ENCODE measurements at places on chromosomes 7 and 10.

GRCh38 chr10:86658751-86659150 lies 4.4 kb downstream of the OPN4 start:
- no peak for DNase-seq

GRCh38 chr7:70343519-70343918 lies 745.2 kb downstream of the AUTS2 start:
- no peak for DNase-seq

DNA sequence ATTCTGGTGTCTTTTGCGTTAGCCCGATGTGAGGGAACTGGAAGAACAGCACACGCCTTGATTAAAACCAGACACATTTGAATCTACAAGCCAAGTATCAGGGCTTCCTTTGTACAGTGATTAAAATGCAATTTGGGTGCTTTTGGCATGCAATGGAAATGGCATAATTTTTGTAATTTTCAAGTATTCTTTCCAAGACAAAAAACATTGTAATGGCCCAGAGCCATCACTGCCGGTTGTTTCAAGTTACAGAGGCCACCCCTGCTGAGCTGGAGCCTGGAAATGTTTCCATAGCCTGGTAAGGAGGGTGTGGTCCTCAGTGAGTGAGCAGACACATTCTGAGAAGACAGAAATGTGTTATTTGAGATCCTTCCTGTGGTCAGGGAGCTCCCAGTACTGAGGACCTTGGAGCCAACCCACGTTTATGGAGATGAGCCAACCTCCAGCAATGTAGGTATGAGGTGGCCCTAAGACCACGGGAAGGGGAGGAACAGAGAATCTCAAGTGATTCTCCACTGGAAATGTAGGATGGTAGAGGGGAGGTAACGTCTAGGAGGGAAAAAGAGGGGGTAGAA lies 20.9 kb downstream of the TEX36 start:
- DNase-seq = no peak

DNA sequence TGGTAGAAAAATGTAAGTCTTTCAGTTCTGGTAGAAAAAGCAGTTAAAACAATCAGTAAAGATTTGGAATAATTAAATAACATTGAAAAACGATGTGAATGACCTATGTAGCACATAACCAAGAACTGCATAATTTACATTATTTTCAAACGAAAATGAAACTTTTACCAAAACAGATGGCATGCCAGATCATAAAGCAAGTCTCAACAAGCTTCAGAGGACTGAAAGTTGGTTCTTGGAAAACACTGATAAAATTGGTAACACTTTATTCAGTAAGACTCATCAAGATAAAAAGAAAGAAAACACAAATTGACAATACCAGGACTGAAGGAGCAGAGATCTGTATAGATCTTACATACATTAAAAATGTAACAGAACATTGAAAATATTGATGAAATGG lies 92.8 kb downstream of the VIPR2 start:
- no peak for DNase-seq

GRCh38 chr7:101813402-101814019 lies 3.9 kb upstream of the CUX1 start:
- DNase-seq = no peak

DNA sequence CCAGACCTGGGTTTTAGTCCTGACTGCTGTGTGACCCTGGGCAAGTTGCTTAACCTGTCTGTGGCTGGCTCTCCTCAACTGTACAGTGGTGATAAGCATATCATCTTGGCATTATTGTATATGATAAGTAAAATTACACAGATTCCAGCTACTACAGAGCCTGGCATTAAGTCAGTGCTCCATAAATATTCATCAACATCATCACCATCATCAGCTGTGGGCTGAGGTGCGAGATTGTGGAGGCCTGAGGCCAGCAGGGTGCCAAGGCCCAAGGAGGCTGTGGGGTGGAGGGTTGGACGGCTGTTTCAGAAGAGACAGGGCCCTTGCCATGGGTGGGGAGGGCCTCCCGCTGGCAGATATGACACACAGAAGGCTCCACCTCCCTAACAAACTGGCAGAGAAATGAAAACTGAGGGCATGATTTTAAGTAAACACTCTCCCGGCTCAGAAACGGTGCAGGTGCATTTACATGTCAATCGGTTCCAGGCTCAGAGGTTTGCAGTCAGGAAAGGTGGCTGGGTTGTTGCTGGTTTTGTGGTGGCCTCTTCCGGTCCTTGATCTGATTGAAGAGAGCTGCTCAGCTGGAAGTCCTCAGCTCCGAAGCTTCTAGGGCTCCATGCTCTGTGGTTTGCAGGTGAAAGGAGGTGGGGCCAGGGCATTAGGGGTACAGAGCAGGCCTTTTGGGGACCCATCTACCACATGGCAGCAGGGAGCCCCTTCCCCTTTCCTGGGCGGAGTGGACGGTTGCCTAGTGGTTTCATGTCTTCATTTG lies 10.2 kb downstream of the CRYGN start:
- no peak for DNase-seq

DNA sequence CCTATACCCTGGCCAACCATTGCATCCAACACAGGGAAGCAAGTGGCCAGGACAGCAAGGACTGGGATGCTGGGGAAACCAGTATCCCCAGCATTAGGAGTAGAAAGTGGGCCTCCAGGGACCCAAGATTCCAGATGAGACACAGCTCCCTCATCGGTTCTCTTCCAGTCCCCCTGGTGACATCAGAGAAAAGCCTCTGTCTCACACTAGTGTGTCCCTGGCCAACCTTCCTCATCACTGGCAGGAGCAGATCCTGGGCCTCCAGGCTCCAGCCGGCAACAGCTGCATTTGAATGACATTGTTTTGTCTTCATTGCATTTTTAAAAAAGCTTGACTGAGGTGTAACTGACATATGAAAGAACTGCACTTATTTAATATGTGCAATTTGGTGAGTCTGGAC lies 177.3 kb upstream of the LYZL2 start:
- DNase-seq = no peak

- DNase-seq = no peak
These were observed 52.5 kb downstream of the AKR1B1 start for GRCh38 chr7:134406431-134406830.

- no peak for DNase-seq
These were observed 94.6 kb upstream of the FAM180A start for GRCh38 chr7:135843214-135843613.

- DNase-seq = no peak
These were observed 69.3 kb downstream of the AVL9 start for GRCh38 chr7:32564542-32564941.

GRCh38 chr10:3924344-3924743 lies 139.3 kb upstream of the KLF6 start:
- peak; percentile 80 for DNase-seq

- DNase-seq = no peak
These were observed 2.8 kb downstream of the MPP7 start for GRCh38 chr10:28300027-28300426.

GRCh38 chr7:151461942-151462230 lies 21.9 kb upstream of the CRYGN start:
- DNase-seq = no peak

DNA sequence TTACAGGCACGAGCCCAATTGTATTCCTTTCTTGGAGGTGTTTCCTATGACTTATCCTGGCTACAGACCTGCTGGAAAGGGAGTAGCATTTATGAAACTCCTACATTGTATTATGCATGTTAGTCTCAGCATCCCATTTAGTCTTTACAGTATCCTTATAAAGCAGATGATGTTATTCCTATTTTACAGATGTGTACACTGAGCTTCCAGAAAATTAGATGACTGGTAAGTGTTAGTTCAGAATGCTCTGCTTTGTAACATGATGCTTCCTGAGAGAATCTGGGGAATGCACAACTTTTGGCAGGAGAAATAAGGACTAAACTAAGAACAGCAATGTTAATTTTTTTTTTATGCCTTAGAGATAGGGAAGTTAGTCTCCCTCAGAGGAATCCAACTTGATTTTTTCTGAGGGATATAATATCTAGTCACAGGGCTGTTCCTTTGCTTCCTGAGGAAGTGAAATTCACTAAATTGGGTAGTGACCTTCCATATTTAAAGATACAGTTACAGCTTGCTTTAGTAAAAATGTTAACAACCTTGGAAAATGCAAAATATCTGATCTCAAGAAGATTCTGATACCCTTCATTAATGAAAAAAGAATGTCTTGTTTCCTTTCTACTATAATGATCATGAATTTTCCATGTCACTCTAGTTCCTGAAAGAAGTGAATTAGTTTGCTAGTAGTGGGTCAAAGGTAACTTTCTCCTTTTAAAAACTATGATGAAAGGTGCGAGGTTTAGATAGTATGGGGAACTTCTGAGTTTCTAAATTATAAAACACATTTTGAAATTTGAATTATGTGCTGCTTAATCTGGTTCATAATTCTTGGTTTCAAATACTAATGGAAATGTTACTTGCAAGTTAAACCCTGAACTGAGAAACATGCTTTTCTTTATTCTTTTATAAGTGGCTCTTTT lies 194.0 kb upstream of the PRPS1L1 start:
- DNase-seq = no peak

DNA sequence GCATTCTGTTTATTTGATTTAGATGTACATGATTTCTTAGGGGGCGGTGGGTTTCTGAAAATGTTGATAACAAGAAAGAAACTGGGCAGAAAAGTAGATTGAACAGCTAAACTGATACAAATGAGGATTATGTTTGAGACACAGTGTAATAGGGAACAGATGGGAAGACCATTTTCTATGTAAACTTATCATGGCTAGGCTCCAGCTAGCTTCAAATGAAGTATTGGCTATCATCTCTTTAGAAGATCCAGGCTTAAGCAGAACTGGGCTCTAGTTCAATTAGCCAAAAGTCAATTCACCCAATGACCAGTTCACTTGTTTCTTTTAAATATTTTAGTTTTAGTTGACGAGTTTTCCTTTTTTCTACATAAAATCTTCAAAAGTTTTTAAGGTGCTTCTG lies 639.5 kb downstream of the ANKRD7 start:
- DNase-seq = no peak

- no peak for DNase-seq
These were observed 14.4 kb upstream of the MTERF1 start for GRCh38 chr7:91894781-91895480.

DNA sequence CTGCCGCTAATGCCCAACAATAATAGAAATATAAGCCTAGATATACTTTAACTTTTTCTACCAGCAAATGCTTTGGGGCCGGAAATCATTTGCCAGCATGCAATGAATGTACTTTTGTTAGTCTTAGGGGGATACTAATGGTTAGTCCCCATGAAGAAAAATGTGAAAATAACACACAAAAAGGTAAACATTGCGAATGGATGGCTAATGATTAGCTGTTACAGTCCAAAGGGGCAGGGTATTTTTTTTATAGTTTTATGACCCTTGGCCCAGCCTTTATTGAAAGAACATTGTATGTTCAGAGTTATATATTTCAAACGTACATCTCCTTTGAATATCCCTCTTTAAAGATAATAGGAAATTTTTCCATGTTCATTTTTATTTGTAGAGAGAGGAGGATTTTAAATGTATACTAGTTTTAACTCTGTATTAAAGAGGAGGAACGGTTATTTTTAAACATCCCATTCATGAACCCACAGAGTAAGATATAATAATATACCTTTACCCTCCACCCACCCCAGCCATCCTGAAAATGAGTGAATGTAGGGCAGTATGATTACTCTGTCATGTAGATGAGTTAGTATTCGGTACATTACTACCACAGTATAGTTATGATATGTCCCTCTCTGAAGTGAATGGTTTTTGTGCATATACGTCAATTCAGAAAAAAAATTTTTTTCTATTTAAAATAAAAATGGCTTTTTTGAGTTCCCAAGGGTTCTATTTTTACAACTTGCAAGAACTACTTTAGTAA lies 63.6 kb downstream of the ARID5B start:
- no peak for DNase-seq

DNA sequence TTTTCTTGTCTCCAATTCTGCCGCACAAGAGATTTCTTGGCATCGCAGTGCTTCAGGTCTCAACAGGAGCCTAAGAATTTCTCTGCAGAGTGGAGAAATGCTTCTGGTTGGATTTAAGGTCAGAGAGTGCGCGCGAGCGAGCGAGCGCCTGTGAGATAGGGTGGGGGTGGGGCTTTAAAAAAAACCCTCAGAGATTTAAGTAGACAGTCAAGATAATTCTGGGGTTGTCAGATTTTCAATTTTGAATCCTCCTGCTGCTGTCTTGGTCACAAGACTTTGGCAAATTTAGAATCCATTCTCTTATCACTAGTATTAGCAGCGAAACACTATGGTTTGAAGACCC lies 49.7 kb downstream of the CPEB3 start:
- DNase-seq = no peak

DNA sequence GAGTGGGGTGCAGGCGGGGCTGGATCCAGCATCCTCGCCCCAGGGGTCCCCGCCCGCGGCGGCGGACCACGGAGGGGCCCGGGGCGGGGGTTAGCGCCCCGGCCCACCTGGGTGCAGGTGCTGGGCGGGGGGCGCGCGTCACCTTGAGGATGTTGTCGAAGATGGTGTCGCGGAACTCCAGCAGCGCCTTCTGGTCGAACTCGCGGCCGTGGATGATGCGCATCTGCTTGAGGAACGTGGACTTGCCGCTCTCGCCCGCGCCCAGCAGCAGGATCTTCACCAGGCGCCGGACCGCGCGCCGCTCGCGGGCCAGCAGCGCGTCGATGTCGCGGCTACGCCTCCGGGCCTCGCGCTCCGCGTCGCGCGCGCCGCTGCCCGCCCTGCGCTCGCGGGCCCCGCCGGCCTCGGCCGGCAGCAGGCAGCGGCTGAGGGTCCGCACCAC lies 376 bp downstream of the GNA12 start:
- DNase-seq = no peak

DNA sequence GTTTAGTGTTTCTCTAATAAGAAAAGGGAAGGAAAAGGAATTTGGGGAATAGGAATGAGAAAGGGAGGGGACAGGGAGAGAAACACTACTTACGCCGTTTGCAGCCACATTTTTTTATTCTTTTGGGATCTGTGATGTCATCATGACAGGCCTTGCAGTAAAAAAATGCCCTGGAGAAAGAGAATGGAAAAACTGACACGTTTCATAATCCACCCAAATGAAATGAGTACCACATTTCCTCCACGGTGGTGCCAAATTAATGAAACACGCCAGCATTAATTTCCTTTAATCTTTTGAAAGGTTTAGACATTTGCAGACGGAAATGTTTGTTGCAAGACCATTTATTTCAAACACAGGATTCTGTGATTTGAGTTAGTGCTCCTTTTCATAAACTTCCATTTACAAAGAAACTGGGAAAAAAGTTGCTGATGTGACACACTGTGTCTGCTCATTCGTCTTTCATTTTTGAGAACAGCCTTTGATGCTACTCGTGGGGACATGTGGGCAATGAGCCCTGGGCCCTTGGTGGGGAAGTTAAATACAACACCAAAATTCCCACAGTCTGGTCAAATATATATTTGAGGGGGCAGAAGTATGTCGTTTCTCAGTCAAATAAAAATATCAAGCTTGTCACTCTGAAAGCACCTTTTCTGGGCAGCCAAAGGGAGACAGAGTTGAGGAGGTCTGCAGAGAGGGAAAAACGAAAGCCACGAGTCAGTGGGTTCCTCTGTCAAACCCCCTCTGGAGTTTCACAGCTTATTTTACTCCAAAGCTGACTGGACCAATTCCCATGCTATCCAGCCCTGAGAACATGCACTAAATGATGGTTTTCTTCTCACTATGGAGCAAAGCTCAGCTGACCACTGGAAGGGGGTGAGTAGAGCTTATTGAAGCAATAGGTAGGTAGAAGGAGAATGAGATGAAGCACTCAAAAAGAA lies 625.5 kb downstream of the KCNMA1 start:
- DNase-seq = no peak

Data from RWPE2 (cell line).